Nephron progenitor cell (in vitro differentiated cells): ENCODE measurements at places on chromosomes 4 and X.

DNA sequence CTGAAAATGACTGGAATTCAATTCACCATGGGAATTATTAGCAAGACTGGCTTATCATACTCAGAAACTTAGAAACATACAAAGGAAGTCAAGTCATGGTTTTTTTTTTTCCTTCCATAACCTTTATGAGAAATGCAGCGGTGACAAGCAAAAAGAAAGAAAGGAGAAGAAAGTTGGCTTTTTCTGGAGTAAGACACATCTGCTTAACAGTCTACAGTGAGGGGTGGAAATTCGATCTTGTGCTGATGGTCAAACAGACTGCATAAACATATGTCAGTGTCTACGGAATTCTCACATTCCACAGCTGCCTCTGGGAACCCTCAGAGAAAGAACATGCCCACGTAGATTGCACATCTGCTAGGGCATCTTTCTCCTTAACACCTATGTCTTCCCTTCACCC, 54.6 kb downstream of the PROM1 start:
- peaks cover 17% of the 10 kb centered on the region for H3K4me1 ChIP-seq
- H3K36me3 ChIP-seq, result no peaks in the 10 kb centered on the region
- DNase-seq, result peak; percentile 13
- H3K4me3 ChIP-seq, result no peak overlapping the region
- H3K27me3 ChIP-seq, result no peaks in the 10 kb centered on the region
- H3K27ac ChIP-seq, result no peak overlapping the region

DNA sequence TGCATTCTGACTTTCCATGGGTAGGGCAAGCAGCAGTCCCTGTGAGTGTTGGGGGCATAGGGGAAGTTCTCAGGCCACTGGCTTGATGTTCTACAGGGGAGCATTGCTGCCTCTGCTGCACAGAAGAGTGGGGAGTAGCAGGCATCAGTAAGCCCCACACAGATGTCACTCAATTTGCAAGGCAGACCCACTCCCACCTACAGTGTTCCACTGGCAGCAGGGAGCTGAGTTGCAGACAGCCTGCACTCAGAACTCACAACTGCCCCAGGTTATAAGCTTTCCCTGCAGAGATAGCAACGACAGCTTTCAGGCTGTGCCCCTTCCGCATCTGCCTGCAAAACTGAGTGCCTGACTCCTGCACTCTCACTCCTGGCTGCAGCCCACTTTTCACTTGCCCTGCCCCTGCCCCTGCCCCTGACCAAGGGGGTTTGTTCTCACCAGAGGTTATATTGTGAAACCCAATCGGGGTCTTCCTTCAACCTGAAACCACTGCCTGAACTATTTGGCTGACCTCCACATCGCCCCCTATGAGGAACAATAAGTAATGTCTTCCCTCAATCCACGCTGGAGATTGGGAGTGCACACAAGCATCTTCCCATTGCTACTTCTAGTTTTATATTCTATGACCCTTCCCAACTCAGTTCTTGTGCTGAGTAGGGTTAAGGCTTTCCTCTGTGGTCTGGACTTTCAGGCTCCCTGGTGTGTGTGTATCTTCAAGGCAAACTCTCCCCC, 227.4 kb upstream of the CXorf51B start:
- no peaks in the 10 kb centered on the region for H3K36me3 ChIP-seq
- peak overlapping the region; percentile 47 for H3K27ac ChIP-seq
- H3K4me3 ChIP-seq, result no peak overlapping the region
- peak; percentile 2 for DNase-seq

- no peak overlapping the region for H3K27ac ChIP-seq
- peaks cover 19% of the 10 kb centered on the region for H3K27me3 ChIP-seq
- DNase-seq, result no peak
- no peaks in the 10 kb centered on the region for H3K36me3 ChIP-seq
- H3K4me1 ChIP-seq, result peaks cover 38% of the 10 kb centered on the region
Observed at GRCh38 chr4:54542119-54542438, 115.7 kb upstream of the KIT start.

- peaks cover 19% of the 10 kb centered on the region for H3K36me3 ChIP-seq
- peaks cover 13% of the 10 kb centered on the region for H3K27me3 ChIP-seq
- no peak overlapping the region for H3K27ac ChIP-seq
- H3K4me3 ChIP-seq, result peak overlapping the region; percentile 63
Observed at GRCh38 chr4:4762909-4763821, 96.3 kb upstream of the MSX1 start.

DNA sequence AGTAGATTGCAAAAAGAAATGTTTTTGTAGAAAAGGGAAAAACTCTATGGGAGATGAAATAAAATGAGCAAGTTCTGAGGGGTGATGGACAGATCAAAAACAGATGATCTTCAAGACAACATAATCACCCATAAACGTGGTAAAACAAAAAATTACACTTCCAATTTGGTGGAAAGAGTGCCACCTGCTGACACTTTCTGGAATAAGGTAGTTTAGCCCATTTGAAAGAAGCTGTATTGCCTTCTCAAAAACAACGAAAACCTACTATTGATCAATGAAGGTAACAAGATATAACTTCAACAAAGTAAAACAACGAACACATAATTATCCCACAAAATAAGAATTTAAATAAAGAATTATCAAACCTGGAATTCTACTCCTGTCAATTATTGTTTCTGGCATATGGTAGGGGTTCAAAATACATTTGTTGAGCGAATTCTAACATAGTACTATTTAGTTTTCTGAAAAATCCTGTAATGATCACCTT, 2.5 kb downstream of the COQ2 start:
- H3K4me1 ChIP-seq, result peaks cover 38% of the 10 kb centered on the region
- peaks cover 8% of the 10 kb centered on the region for H3K36me3 ChIP-seq
- peaks cover 10% of the 10 kb centered on the region for H3K27me3 ChIP-seq
- no peak overlapping the region for H3K27ac ChIP-seq

DNA sequence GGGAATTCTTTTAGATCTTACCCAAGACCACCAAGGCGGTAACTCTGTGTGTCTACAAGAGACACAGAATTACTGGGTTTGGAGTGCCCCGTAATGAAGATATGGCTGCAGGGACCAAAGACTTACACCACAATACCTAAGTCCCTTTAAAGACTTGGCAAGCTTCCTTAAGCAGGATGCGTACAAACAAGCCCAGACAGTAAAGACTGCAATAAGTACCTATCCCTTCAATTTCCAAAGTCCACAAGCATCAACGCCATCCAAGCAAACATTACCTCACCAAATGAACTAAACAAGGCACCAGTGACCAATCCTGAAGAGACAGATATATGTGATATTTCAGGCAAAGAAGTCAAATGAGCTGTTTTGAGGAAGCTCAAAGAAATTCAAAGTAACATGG, 42.3 kb upstream of the RNF128 start:
- no peak overlapping the region for H3K27ac ChIP-seq
- H3K27me3 ChIP-seq, result no peaks in the 10 kb centered on the region
- H3K36me3 ChIP-seq, result no peaks in the 10 kb centered on the region
- no peaks in the 10 kb centered on the region for H3K4me1 ChIP-seq
